ENCODE measurements at places on chromosomes 1 and 21.
A peak's percentile ranks its signal among the peaks of the same experiment; 100 is the strongest.

GRCh38 chr1:19533626-19534025 lies 48.3 kb upstream of the CAPZB start:
- peak overlapping the region; percentile 67 for H3K27ac ChIP-seq
- no peaks in the 10 kb centered on the region for H3K27me3 ChIP-seq
- no peaks in the 10 kb centered on the region for H3K36me3 ChIP-seq

DNA sequence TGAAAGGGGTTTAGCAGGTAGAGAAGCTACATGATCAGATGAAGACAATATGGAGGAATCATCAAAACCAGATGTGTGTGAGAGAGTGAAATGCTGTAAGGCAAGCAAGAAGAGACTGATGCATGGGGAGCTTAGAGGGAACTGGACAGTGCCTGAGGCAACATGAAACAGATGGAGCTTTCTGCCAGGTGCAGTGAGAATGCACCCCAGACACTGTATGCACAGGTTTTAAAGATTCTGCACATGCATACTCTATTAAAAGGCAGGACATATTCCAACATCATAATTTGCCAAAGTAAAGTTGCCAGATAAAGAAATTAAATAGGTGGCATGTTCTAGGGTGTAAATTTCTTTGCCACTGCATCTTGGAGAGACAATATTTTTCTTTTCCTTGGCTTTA lies 200.1 kb downstream of the AMY1C start:
- H3K36me3 ChIP-seq = no peaks in the 10 kb centered on the region
- H3K27me3 ChIP-seq = no peaks in the 10 kb centered on the region
- no peak for DNase-seq
- no peak overlapping the region for H3K27ac ChIP-seq
- no peaks in the 10 kb centered on the region for H3K4me1 ChIP-seq

DNA sequence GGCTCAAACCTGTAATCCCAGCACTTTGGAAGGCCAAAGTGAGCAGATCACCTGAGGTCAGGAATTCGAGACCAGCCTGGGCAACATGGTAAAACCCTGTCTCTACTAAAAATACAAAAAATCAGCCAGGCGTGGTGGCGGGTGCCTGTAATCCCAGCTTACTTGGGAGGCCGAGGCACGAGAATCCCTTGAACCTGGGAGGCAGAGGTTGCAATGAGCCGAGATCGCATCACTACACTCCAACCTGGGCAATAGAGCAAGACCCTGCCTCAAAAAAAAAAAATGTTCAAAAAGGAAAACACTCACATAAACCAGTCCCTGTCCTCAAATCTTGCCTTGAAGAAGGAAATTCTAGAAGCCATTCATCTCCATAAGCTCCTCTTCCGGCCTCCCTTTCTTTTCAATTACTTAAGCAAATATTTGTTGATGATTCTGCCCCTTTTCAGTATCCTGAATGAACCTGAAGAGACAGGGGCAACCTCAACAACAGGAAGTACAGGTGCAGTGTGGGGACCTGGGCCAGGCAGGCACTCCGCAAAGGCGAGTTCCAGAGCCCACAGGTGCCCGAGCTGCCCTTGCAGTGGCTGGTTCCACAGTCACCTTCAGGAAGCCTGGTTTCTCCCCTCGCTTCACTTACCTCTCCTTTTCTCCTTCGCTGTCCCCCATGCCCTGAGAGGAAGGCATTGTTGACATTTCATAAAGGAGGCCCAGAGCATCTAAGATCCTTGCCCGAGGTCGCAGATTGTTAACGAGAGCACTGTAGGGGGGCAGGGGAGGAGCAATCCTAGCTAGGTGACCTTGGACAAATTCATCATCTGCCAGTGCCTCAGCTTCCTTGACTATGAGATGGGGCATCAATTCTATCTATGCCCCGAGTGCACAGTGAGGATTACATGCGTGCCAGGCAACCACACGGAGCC lies 8.9 kb upstream of the LEFTY1 start:
- peak overlapping the region; percentile 98 for H3K27ac ChIP-seq
- no peak for DNase-seq
- H3K27me3 ChIP-seq = no peaks in the 10 kb centered on the region
- H3K4me3 ChIP-seq = peak overlapping the region; percentile 86
- H3K4me1 ChIP-seq = peaks cover 32% of the 10 kb centered on the region
- no peaks in the 10 kb centered on the region for H3K36me3 ChIP-seq

DNA sequence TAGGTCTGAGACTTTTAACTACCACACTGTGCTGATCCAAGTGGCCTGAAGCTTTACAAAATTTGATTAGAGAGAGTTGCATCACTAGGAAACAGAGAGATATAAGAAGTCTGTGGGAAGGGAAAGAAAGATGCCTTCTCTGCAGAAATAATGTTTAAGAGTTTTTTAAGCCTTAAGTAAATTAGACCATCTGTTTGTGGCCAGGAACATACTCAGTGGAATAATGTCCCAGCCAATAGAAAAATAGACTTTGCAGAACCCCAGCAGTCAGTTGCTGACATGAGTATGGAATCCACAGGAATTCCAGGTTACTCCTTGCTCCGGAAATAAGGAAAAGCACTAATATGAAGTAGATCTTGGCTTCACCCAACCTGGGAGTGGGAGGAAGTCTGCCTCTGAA lies 144.8 kb downstream of the ST6GALNAC5 start:
- no peak for DNase-seq
- no peak overlapping the region for H3K27ac ChIP-seq
- H3K36me3 ChIP-seq = no peaks in the 10 kb centered on the region
- no peak overlapping the region for H3K4me3 ChIP-seq
- H3K4me1 ChIP-seq = peaks cover 2% of the 10 kb centered on the region
- peaks cover 22% of the 10 kb centered on the region for H3K27me3 ChIP-seq

DNA sequence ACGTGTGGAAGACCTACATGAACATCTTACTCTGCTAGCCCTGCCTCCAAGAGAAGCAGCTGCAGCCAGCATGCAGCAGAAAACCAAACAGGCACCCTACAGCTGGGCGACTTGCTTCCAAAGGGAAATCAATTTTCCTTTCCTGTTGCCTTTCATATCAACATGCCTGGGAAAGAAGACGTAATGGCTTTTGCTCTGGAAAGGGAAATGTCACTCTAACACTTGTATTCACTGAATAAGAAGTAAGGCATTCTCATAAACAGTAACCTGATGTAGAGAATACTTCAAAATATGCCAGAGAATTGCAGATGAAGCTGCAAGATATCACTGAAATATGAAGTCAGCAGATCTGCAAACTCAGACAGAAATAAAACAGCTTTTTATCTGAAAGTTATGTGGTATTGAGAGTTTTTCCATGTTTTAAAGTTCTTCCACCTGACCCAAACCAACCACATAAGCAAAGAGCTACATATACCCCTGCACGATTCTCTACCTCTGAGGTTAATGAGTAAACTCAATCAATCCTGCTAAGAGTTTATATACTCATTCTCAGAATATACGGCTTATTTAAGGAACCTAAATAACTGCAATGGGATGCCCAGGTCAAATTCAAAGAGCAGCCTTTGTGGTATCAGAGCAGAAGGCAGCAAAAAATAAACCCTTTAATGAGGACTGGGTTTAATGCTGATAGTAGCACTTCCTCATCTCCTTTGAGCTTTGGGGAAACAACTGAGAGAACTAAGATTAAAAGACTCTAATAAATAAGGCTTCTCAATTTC lies 150.9 kb downstream of the RERE start:
- peaks cover 26% of the 10 kb centered on the region for H3K4me1 ChIP-seq
- no peak overlapping the region for H3K4me3 ChIP-seq
- no peaks in the 10 kb centered on the region for H3K36me3 ChIP-seq

DNA sequence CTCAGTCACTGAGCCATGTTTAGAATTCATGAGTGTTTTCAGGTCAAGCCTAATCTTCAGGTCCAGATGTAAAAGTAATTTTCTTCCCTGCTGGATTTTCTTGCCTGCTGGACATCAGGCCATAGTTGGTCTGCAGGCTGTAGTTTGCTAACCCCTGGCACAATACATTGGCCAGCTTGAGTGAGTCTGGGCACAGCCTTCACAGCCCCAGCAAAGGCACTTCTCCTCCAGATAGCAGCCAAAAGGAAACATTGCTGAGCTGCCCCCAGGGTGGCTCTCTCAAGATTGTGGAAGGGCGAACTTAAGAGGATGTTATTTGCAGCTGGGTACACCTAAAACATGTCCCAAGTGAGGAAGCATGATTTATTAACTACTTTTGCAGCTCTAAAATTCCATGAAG lies 126.8 kb downstream of the PIK3R3 start:
- DNase-seq = no peak
- H3K36me3 ChIP-seq = peaks cover 17% of the 10 kb centered on the region
- H3K4me3 ChIP-seq = no peak overlapping the region
- peaks cover 4% of the 10 kb centered on the region for H3K4me1 ChIP-seq
- H3K27ac ChIP-seq = no peak overlapping the region

GRCh38 chr1:3671371-3672180 lies 19.3 kb downstream of the TP73 start:
- peaks cover 8% of the 10 kb centered on the region for H3K4me1 ChIP-seq
- H3K36me3 ChIP-seq = peaks cover 5% of the 10 kb centered on the region
- peak overlapping the region; percentile 70 for H3K27ac ChIP-seq
- H3K4me3 ChIP-seq = peak overlapping the region; percentile 53

DNA sequence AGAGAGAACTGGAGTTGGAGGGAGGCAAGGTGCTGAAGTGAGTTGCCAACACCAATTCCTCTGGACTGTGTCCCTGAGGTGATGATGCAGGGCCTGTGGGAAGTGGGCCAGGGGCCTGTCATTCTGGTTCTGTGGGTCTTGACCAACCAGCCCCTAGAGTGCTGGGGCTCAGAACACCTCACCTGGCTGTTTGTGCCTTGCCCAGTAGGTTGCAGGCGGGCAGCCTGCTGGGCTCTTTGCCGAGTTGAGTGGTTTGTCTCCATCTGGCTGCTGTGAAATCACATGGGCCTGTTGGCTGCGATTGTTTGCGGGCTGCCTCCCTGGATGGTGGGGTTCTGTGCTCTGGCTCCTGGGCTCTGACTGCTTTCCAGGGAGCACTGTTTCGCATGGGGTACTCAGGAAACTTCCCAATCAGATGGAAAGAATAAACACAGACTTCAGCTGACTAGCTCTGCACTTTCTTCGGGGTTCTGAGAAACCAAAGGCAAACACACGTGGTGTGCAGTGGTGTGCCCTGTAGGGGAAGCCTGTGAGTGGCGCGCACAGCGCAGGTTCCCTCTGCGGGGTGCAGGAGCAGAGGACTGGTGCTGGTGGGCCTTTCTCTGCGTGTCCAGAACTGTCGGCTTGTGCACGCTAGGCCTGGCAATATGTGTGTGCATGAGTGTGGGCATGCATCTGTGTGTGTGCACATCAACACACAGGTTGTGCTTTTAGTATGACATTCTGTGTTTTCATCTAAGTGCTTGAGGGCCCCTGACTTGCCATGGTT lies 95.1 kb downstream of the RHOU start:
- H3K4me1 ChIP-seq = peaks cover 11% of the 10 kb centered on the region
- no peak overlapping the region for H3K4me3 ChIP-seq
- no peak overlapping the region for H3K27ac ChIP-seq
- no peak for DNase-seq

Measured in T-helper 17 cell (primary cell).